ENCODE measurements at places on chromosomes 4 and X.

GRCh38 chr4:40719008-40719623 is 30.6 kb upstream of the NSUN7 start:
- no peak for DNase-seq

- no peak for DNase-seq
Measured at GRCh38 chrX:47748576-47748975, 88.1 kb upstream of the ZNF81 start.

DNA sequence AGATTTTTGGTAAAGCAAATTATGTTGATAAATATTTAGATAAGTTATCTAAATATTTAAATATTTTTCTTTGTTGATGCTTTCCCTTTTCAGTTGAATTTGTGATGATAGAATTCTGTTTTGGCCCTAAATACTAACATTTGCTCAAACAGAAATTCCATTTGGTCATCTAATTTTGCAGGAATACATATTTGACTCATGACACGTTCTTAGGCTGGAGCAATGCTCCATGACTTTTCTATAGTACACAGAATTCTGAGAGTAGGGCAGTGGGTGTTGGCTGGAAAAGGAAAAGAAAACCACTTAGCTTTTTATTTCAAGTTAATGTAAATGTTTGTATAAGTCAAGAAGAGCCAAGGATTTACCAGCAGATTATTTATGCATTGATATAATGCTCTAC is 58.6 kb upstream of the GK2 start:
- no peak for DNase-seq

DNA sequence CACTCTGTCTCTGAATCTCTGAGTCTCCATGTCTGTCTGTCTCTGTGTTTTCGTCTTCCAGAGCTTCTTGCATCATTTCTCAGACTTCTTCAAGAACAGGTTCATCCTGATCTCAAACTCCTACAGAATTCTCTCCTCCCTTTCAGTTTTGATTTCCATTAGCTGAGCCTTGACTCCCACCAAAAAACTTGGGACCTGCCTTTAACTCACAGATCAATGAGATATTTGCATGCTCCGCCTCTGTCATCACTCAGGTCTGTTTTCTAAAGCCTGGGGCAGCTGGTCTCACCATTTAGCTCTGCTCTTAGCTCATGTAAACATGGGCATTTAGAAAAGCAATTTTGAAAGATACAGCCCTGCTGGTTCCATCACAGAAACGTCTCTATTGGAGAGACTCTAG is 8.6 kb downstream of the DAPP1 start:
- DNase-seq: no peak

- DNase-seq: no peak
Measured at GRCh38 chrX:103361798-103362197, 5.5 kb downstream of the TCEAL9 start.

DNA sequence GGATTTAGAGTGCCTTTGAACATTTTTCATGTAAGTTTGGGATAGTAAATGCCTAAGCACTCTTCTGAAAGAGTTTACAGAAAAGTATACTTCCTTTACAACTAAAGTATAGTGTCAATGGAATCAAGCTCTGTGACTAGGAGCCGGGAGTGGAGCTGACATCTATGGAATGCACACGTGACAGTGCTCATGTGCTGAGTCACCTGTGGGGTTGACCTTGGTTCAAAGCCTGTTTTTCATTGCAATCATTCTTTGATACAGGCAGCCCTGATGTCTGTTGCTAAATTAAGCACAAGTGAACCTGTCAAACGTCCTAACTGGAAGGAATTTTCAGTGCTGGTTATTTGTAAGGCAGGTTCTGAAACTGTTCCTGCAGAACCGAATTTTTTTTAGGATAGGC is 82.5 kb downstream of the GPAT3 start:
- peak; percentile 83 for DNase-seq

- no peak for DNase-seq
Measured at GRCh38 chrX:149472625-149473024, 32.5 kb downstream of the IDS start.

- no peak for DNase-seq
Measured at GRCh38 chrX:12965131-12965940, 9.6 kb upstream of the TMSB4X start.

DNA sequence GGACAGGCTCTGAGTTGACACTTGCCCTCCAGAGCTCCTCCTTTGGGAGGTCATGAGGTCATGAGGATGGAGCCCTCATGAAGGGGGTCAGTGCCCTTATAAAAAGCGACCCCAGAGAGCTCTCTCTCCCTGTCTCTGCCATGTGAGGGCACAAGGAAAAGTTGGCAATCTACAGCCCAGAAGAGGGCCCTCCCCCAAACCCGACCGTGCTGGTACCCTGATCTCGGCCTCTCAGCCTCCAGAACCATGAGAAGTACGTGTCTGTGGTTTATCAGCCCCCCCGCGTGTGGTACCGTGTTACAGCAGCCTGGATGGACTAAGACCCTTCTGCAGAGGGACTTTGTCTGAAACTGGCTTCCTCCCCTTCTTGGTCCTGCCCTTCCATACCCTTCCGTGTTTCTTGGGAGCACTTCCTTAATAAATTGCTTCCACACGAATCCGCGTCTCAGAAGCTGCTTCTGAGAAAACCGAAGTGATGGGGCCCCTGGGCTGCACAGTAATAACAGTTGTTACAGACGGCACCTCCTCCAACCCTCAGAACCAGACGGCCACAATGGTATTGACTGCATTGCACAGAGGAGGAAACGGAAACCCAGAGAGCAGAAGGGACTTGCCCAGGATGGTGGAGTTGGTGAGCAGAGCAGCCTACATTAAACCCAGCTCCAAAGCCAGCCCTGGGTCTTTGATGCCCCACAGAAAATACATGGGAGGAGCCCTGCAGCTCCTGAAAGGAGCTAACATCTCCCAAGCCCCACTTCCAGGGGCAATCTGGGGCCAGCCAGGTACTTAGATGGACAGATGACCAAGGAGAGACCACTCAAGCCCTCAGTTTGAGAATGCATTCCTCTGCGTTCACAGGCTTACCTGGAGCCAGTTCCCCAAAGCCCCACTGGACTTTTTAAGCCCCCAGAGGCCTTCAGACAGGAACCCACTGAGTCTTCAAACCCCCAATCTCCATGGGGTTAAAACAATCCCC is 242.7 kb downstream of the BCOR start:
- no peak for DNase-seq

- DNase-seq: no peak
Measured at GRCh38 chr4:6855692-6856297, 53.8 kb upstream of the TBC1D14 start.

DNA sequence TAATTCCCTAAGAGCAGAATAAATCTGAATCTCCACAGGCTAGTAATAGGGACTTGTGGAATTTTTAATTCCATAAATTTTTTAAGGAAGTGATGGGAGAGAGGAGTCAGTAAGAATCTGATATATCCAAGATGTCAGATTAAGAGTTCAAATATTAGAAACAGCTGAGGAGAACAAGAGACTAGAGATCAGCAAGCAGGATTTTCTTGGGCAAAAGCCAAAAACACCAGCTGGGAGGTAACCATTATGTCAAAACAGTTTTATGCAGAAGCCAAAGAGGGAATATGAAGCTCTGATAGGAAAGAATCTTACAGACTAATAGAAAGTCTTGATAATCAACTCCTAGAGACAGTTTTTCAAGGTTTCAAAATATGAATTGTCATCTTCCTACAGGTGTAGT is 72.2 kb upstream of the RBPJ start:
- DNase-seq: no peak

DNA sequence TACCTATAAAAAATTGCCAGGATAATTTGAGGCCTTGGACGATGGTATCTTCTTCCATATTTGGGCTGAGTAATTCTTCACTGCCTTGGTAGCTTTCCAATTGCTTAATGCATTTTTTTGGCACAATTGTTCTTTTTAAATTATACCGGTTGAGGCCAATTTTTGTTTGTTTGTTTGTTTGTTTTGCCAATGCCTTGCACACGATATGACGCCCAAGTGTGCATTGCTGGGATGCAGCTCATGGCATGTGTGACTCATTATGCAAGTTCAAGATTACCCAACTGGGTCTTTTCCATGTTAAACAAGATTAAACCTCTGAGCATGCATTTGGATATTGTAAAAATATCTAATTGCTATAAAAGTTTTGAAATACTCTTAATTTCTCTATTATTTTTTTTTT is 71.1 kb upstream of the KCNIP4 start:
- peak; percentile 4 for DNase-seq

GRCh38 chr4:169440446-169440845 is 169.7 kb upstream of the SH3RF1 start:
- no peak for DNase-seq

DNA sequence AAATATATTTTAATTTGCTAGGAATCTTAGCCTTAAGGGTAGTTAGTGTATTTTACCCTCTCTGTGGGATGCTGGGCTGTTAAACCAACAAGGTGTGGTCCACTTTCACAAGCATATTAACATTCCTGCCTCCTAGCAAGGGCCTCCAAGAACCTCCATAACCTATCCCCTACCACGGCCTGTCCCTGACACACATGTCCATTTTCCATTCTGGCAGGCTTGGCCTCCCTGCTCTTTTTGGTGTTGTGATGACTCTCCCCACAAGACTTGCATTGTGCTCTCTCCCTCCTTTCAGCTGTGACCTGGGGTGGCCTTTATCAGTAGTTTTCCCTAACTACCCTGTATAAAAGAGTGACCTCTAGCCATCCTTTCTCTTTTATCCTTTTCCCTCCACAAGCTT is 120.2 kb downstream of the KLHL8 start:
- no peak for DNase-seq

GRCh38 chrX:11105080-11105479 is 6.1 kb upstream of the HCCS start:
- DNase-seq: no peak

DNA sequence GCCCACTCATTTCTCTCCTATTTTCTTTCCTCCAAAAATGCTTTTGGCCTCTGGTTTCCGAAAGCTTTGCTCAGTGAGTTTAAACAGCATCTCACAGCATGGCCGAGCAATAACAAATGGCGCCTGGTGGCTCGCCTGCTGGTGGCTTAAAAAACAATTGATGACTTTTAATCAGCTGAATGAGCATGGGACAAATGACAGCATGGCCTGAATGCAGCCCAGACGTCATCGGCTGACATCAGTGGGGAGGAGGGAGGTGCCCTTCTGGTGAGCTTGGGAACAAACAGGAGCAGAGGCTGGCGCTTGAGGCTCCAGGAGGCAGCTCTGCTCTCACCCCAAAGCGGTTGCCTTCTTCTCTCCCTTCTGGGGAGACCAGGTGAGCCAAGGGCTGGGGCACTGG is 286.4 kb downstream of the BCOR start:
- DNase-seq: no peak

DNA sequence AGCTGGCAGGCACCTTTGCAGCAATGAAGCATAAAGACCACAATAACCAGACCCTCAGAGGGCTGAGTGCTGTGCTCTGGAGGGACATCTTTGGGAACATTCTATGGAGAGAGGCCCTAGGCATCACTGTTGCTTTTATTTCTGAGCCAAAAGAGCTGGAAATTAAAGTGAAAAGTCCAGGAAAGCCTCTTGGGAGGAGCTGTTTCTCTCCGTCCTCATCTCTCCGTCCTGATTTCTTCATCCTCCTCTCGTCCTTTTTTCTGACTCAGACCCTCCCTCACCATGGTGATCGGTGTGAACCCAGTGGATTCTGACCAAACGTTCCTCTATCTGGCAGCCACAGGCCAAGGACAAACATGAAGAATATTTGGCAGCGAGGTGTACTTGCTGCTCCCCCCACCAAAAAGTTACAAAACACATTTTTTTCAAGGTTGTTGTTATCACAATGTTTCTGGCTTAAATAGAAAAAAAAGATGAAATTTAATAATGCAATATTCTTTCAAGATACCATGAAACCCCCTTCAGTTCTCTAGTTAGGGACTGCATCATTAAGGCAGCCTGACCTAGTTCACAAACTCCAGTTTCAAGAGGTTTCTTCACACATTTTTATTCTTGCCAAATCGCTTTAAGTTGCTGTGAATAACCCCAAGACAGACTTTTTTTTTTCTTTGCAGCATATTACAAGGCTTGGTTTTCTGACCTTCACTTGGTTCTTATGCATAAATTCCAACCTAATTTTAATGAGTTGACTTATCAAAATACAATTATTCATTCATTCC is 80.2 kb downstream of the SCD5 start:
- no peak for DNase-seq

DNA sequence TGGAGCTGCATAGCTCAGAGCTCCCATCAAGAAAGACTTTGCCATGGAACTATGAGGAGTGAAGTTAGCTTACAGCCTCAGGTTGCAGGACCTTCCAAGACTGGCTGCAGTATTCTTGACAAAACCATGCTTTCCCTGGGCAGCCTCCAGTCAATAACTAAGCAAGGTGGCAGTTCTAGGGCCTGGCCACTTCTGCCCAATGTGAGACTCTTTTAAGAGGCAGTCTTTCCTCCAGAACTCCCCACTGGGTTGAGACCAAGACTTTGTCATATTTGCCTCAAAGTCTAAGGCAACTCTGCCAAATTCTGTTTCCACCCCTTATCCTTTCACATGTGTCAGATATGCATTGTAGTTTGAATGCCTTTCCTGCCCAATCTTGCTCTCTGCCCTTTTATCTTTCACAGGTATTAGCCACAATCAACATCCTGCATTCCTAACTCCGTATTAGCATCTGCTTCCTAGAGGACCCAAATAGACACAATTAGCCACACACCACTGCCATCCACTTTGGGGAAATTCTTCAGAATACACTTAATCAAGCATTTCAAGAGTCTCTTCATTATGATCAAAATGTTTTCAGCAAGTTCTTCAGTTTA is 17.7 kb upstream of the SLC25A43 start:
- DNase-seq: no peak

- no peak for DNase-seq
Measured at GRCh38 chrX:349196-349595, 30.6 kb upstream of the GTPBP6 start.

- no peak for DNase-seq
Measured at GRCh38 chr4:117466388-117466787, 381.0 kb upstream of the TRAM1L1 start.

GRCh38 chr4:140469791-140470733 is 28.0 kb downstream of the MGAT4D start:
- DNase-seq: no peak

DNA sequence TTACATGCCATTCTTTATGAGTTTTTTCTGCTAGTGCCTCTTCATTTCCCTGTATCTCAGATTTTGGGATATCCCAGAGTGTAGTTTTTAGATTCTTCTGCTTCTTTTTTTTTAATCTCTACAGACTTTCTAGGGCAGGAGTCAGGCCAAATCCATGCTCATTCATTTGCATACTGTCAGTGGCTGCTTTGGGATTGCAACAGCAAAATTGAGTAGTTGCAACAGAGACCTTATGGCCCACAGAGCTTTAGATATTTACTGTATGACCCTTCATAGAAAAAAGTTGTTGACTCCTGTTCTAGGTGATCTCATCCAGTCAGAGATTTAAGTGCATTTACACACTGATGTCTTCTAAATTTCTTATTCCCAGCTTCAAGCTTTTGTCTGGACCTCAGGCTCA is 35.3 kb downstream of the ARFIP1 start:
- no peak for DNase-seq

- DNase-seq: no peak
Measured at GRCh38 chrX:21717802-21718201, 40.1 kb downstream of the SMPX start.

- DNase-seq: peak; percentile 69
Measured at GRCh38 chr4:151990201-151990600, 229.4 kb upstream of the GATB start.

- DNase-seq: peak; percentile 47
Measured at GRCh38 chrX:12210196-12210815, 72.0 kb downstream of the FRMPD4 start.
